ENCODE measurements at places on chromosomes 11 and 22.

- no peak for DNase-seq
Measured at GRCh38 chr11:64086258-64087123, 50.8 kb downstream of the FLRT1 start.

- DNase-seq = no peak
Measured at GRCh38 chr11:114257621-114258558, 38.3 kb upstream of the NNMT start.

GRCh38 chr11:44601471-44602370, 36.3 kb downstream of the CD82 start:
- DNase-seq = no peak

DNA sequence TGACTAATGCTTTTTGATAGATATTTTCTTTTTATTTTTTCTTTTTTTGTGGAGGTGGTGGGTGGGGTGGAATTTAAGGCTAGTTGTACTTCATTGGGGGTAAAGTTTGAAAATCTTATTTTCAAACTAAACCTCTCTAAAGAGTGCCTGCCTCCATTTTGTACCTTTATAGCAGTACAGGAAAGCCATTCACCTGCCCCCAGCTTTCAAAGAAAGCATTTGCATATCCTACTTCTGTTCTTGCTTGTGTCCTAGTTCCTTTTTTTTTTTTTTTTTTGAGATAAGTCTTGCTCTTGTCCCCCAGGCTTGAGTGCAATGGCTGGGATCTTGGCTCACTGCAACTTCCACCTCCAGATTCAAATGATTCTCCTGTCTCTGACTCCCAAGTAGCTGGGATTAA, 766.2 kb upstream of the LRRC4C start:
- DNase-seq = no peak

GRCh38 chr22:46354176-46354992, 18.9 kb downstream of the TRMU start:
- no peak for DNase-seq

- no peak for DNase-seq
Measured at GRCh38 chr22:19808873-19809478, 45.7 kb downstream of the GNB1L start.

GRCh38 chr11:104725796-104726408, 172.4 kb downstream of the CASP12 start:
- no peak for DNase-seq

GRCh38 chr11:2580571-2581001, 119.2 kb downstream of the KCNQ1OT1 start:
- no peak for DNase-seq

- DNase-seq = no peak
Measured at GRCh38 chr11:27075655-27076054, 35.0 kb downstream of the BBOX1 start.

DNA sequence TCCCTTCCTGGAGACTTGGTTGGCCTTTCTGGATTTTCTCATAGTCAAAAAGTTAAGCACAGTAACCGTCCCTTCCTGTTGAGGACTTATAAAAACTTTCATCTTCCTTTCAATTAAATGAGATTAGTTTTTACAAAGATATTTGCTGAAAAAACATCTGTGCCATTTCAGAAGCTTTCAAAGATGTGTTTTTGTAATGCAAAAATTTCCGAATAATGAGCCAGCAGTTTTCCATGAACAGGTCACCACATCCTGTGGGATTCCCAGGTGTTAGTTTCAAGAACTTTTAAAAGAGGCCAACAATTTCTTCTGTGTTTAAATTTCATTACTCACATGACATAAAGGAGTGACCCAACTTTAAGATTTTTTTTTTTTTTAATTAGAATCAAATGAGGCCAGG, 18.0 kb downstream of the NUP50 start:
- DNase-seq = no peak

- DNase-seq = no peak
Measured at GRCh38 chr22:31128156-31128555, 5.4 kb downstream of the INPP5J start.

DNA sequence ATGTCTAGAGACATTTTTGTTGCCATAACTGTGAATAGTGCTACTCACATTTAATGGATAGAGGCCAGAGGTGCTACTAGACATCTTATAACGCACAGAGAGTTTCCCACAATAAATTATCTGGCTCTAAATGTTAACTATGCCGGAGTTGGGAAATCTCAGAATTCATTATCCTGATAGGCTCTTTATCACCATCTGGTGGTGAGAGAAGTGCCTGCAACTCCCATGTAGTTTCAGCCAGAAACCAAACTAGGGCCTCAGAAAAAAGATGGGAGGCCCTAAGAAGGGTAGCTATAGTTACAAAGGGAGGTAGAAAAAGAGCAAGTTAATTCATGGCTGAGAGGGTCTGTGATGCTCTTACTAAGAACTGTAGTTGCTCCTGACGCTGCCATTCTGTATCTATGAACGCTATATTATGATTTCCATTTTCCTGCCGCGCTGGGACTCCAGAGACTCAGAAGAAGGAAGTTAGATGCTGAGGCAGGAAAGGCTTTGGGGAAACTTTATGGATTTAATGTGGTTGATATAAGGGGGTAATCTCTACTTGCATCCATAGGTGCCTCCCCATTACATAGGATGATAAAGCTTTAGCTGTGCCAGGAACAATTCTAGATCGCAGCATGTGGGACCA, 22.9 kb upstream of the MRPL17 start:
- DNase-seq = no peak

GRCh38 chr11:5966958-5967357, 1.3 kb downstream of the OR56A5 start:
- DNase-seq = no peak

GRCh38 chr11:95100191-95100648, 10.6 kb downstream of the ENDOD1 start:
- DNase-seq = no peak

All from stimulated activated naive CD4-positive, alpha-beta T cell (primary cell).